ENCODE measurements at places on chromosomes 11 and 22. TPM values are rescaled to one million over a fixed set of nuclear protein-coding genes. Genes with fewer than 3 reads are reported as not detected.

The FAM180B gene
- 0.41 TPM for total RNA-seq

The APOBEC3H gene
- total RNA-seq = 0.35 TPM

The TEX54 gene
- total RNA-seq = not detected

The KCNC1 gene
- total RNA-seq = not detected

The SCUBE2 gene
- total RNA-seq = 4.4 TPM

The PANX3 gene
- not detected for total RNA-seq

The APOL6 gene
- 20.6 TPM for total RNA-seq

The SEC14L6 gene
- total RNA-seq = 0.56 TPM

All from left cardiac atrium (tissue), 4 donors.